ENCODE measurements at places on chromosomes 2 and 18.

- DNase-seq: no peak
These were observed 79.6 kb upstream of the UBXN4 start for GRCh38 chr2:135662088-135662487.

DNA sequence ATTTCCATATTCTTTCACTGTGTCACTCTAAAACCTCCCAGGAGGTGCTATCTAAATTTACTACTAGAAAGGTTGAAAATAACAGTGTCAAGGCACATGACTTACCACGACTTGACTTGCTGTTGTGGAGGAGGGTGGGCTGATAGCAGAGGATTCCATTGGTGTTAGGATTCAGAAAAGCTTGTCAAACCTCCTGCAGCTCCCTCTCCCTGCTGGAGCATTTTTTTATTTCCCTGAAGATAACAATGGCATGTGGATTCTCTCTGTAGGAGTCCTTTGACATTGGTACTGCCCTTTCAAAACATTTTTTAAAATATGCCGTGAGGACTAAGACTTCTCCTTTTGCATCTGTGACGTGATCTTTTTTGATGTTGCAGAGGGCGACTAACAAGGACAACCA is 696.9 kb upstream of the GYPC start:
- no peak for DNase-seq

GRCh38 chr2:31467426-31467825 is 52.9 kb upstream of the XDH start:
- DNase-seq: no peak

DNA sequence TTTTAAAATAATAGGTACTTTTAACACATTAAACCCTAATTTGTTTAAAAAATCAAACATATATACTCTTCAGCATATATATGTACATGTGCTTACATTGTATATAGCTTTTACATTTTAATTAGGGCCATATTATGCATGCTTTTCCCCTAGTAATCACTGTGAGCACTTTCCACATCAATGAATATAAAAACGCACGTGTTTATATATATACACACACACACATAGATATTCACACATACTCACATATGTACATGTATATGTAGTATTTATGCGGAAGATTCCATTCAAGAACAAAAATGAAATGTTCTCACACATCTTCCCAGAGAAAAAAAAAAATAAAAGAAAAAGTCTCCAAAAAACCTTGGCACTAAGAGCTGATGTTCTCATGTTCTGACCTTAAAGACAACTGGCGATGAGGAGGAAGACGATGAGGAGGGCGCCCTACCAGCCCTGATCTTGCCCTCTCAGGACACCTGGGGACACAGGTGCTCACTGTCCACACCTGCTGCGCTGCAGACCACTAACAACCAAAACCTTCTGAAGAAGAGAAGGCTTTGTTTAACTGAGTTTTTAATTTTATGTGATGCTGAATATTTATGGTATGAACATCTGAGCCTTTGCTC is 184.7 kb downstream of the HDAC4 start:
- no peak for DNase-seq

DNA sequence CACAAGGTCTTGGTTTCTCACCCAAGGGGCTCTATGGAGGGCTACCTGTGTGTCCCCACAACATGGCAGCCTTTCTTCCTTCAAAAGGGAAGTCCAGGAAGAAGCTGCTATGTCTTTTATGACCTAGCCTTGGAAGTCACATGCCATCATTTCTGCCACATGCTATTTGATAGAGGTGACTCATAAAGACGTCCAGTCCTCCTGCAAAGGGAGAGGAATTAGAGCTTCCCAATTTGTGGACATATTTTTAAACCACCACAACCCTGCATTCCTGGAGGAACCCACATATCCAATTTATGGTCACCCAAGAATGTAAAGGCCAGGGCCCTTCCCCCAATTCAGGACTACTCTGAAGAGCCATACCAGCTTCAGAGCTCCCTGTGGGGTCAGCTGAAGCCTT is 246.2 kb downstream of the CYP26B1 start:
- DNase-seq: no peak

DNA sequence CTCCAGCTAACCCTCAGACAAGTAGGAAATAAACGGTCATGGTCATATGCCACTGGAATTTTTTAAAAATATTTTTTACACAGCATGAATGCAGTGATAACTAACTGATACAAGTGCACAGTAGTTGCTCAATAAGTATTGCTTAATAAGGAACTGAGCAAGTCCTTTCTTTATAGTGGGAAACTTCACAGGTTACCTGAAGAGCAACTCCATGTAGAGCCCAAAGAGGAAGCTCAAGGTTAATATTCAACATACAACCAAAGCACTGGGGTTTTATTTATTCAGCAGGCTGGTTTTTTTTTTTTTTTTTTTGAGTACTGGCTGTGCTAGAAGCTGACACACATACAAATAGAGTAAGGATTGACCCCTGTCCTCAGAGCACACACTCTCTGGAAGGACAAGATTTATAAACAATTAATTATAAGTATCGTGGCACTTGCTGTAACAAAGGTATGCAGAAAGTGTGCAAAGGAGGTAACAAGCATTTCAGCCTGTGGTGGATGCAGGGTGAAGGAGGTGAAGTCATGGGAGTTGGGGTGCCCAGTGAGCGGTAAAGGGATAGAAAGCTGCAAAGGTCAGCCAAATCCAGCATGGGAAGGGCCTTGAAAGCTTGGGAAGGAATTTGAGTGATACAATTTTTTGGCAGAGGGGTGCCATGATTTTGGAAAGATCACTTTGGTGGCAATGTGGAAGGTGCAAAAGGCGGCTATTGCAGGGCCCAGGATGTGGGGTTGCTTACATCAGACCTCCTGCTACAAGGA is 52.7 kb downstream of the ATOH8 start:
- no peak for DNase-seq

DNA sequence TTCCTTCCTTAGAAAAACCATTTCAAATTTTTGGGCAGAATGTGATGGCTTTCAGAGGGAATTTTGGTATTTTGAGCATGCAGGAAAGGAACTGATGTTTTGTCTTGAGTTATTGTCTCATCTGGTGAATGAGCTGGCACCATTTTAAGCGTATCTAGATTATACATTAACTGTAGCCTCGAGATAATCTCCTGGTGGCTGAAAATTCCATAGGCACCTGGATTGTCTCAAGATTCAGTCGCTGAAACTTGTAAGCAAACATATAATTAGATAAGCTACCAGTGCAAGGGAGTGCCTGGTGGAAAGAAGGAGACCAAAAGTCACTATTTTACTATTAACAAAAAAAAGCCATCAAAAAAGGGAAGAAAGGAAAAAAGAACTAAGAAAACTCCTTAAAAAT is 687.8 kb upstream of the DDX18 start:
- no peak for DNase-seq

DNA sequence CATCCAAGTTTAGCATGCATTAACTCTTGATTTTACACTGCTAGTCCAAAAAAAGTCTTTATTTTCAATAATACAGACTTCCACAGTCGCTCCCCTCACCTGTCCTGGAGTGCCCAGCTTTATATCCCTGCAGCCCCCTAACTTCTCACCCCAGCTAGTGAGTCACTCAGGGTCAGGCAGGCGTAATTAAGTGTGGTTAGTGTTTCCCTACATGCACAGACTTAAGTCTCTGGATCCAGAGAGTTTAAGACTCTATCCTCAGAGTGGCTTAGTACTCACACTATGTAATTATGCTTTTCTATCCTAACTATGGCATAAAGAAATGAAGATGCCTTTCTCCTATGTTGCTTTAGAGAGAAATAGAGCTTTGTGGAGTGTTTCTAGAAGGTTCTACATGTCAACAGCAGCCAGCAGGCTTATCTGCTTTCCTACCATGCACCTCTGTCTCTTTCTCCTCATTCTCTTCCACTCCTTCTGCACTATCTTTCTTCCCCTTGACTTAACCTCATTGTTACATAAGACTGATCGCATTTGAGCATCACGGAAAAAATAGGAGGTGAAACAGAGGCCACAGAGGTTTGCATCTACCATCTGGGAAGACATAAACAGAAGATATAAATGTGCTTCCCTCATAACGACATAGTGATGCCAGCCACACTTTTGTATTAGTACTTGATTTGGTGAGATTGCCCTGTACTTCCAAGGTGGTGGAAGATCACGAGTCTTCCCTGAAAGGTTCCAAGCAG is 34.4 kb upstream of the PMAIP1 start:
- no peak for DNase-seq

DNA sequence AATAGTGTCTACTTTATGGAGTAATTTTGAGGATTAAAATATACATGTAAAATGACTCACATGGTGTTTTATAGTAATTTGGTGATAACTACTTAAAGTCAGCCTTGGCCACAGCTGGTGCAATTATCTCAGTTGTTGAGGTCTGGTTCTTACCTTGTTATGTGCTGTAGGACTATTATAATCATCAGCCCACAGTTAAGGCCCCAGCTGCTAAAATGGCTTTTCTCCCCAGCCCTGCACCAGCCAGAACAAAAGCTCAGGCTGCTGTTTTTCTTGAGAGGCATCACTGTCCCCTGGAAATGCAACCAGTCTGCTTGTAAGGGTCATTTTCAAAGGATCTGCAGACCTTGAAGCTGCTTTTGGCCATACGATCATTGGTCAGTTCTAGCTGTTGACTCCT is 283.3 kb upstream of the THUMPD2 start:
- DNase-seq: no peak

DNA sequence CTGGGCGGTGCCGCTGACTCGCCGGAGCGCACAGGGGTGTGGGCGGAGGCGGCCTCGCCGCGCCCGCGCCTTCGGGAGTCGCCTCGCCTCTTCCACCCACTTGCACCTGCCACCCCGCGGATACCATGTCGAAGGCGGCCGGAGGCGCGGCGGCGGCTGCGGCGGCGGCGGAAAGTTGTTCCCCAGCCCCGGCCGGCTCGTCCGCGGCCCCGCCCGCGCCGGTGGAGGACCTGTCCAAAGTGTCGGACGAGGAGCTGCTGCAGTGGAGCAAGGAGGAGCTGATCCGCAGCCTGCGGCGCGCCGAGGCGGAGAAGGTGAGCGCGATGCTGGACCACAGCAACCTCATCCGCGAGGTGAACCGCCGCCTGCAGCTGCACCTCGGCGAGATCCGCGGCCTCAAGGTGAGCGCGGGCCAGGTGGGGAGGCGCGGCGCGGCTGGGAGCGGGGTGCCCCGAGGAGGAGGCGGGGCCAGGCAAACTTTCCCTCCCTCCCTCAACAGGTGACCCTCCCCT is 766 bp downstream of the CCDC85A start:
- no peak for DNase-seq

DNA sequence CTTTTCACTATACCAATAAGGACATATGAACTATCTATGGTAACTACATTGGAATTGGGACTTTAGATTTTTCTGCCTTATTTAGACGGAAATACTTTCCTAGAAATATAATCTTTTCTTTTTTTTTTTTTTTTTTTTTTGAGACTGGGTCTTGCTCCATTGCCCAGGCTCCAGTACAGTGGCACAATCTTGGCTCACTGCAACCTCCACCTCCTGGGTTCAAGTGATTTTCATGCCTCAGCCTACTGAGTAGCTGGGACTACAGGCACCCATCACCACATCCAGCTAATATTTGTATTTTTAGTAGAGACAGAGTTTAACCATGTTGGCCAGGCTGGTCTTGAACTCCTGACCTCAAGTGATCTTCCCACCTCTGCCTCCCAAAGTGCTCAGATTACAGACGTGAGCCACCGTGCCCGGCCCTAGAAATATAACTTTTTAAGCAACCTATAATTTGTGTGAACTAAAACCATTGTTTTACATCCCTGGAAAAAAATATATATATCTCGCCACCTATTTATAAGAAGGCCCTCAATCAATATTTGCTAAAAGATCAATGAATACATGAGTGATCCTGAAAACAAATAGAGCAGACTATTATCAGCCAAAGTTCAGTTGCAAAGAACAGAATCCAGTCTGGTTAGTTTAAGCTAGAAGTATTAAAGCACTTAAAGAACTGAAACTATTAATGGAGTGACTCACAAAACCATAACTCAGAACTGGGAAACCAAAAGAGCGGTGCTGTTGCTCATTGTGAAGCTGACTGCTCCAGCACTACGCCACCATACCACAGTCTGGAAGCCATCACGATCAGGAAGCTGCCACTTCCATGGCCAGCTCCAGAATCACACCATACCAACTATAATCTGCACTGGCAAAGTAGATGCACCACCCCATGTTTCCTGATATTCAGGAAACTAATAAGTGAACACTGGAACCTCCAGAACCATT is 8.4 kb upstream of the HNRNPLL start:
- DNase-seq: no peak
